Fibroblast of villous mesenchyme (primary cell): ENCODE measurements at places on chromosomes 4 and X.

- no peak for DNase-seq
These were observed 80.9 kb downstream of the IL21 start for GRCh38 chr4:122539861-122540465.

- no peak for DNase-seq
These were observed 226.6 kb downstream of the KDR start for GRCh38 chr4:54898656-54899340.

DNA sequence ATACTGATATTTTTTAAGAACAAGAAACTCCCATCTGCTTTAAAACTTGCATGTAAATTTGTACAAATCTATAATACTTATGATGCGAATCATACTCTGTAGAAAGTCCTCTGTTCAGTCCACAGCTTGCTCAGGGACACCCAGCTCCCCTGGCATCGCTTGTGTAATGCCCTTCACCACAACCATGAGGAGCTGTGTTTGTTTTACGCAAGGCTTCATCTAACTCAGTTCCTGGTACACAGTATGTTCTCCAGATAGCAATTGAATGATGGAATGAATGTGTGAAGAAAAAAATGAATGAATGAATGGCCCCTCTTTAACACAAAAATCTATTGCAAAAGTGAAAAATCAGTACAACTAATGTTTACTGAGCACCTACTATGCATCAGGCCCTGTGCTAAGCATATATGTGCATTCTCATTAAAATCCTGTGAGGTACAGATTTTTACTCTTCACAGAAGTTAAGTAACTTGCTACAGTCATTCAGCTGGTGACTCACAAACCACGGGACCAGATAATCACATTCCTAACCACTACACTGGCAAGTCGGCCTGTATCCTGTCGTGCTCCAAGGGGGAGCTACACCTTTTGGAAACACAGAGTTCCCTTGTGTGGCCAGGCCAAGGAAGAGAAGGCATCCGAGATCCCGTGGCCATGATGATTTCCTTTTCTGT is 58.7 kb upstream of the KDR start:
- peak; percentile 93 for DNase-seq

GRCh38 chr4:159222043-159222552 is 119.2 kb downstream of the RAPGEF2 start:
- DNase-seq: no peak

DNA sequence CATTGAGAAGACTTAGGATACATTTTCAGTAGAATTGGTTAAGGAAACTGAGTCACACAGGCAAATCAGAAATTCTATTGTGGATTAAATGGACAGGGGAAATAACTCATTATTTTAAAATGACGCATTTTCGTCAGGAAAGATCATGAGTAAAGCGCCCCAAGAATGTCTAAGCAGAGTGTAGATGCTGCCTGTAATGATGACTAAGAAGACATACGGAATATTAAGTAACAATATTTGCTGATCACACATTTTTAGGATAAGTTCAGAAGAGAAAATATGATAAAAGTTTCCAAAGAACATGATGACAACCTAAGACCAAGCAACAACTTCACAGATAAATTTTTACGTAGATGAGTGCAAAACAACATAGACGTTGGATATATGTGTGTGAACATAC is 596.3 kb upstream of the TENM3 start:
- DNase-seq: no peak

DNA sequence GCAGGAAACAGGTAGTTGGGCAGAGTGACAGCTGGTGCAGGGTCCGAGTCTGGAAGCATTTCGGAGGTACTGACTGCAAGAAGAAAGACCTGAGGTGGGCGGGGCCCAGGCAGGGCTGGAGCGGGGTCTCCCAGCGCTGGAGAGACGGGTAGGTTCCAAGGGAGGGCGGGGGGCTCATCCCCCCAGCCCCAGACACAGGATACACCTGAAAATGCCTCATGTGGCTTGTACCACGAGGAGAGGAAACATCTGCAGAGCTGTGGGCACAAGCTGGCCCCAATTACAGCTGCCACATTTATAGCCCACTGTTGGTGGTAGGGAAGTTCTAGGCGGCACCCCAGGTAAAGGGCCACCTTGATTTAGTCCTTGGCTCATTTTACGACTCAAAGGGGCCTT is 38.0 kb downstream of the ELF4 start:
- DNase-seq: no peak

DNA sequence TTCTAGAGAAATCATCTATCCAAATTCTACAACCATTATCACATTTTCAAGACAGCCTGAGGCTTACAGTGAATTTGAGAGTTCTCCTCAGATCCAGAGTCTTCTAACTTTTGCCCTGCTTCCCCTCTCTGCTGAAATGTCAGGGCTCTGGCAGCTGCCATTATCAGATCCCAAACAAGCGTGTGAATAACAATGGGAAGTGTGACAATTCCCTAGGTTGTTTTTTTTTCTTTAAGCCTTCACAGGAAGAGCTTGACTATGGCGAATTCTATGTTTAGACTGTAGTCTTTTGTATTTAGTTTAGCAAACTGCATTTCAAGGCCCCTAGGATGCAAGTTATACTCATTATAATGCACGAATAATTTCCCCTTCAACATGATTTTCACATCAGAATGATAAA is 61.3 kb upstream of the KDR start:
- DNase-seq: no peak

DNA sequence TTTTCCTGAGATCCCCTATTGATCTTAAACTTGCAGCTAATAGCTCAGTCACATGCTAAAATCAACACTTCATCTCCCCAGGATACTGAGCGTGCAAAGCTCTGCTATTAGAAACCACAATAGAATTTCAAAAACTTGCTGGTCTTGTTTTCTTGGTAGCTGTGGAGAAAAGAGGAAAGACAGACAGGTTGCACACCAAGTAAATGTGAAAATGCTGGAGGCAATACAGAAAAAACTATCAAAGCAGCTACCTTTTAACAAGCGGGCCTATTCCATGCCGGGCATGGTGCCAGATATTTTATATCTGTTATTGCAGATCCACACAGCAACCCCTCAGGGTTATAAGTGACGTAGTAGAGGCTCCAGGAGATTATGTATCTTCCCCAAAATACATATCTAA is 171.9 kb downstream of the DCTD start:
- peak; percentile 7 for DNase-seq

GRCh38 chr4:82704156-82704555 is 94.4 kb downstream of the SCD5 start:
- peak; percentile 64 for DNase-seq

GRCh38 chrX:110394651-110395050 is 36.0 kb downstream of the RTL9 start:
- DNase-seq: peak; percentile 79

DNA sequence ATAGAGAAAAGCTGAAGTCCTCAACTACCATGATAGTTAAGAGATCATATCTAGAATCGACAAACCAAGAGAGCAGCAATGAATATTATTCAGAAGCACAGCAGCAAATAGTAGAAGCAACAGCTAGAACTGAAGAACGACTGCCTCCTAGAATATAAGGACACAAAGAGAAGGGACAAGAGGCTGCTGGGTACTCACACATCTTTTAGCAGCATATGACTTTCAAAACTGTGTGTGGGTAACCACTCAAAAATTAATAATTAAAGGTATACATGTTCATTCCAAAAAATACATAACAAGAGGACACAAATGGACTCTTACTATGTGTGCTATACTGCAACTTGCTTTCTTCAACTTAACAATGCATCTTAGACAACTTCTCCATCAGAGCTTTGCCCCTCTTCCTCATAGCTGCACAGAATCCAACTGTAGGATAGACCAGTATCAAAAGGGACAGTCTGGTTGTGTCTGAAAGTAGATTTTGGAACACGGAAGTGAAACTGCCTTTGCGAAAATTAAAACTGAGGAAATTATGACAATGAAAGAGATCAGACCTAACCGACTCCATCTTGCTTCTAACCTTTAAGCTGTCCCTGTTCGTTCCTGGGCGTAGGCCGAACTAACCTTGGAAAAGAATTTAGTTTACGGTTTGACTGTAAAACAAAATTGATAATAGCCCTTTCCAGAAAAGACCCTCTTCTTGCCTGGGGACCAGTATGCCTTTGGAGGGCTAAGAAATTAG is 125.7 kb downstream of the SH3KBP1 start:
- no peak for DNase-seq

DNA sequence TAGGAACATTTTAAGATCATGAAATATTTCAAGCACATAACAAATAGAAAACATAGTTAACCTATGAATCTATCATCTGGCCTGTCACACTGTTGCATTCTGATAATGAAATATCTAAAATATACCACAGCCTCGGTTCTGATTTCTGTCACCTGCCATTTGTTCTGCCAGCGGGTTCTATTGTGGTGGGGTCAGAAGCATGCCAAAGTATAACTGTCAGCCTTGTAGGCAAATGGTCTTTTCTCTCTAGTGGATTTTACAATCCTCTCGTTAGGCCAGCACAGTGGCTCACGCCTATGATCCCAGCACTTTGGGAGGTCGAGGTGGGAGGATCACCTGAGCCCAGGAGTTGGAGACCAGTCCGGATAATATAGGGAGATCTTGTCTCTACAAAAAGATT is 47.9 kb downstream of the HTRA3 start:
- no peak for DNase-seq

DNA sequence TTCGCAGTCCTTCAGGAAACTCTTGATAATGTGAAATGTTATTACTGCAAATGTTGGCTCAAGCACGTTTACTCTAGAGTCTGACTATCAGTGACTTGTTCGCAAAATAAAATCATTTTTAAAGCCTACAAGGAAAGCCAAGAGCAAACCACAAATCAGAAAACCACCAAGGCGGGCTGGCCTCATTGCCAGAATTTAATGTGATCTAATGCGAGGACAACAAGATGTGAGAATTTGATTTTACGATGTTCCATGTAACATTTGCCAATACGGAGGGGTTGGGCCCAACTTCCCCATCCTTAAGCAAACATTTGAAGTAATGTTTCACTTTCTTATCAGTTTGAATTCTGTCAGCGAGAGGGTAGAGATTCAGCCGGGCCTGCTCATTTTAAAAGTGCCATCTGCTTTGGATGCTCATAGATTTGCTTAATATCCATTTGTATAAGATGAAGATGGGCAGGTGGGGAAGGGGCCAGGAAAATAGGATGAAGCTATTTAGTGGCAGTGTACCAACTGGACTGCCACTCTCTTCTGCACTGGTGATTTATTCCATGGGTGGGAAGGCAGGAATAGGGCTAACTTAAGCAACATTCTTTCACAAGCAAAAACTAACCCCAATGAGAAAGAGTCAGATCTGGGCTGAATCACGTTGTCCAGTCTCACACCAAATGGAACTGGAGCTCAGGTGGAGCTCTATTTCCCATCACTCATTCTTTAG is 225.3 kb downstream of the ANAPC10 start:
- DNase-seq: peak; percentile 23

DNA sequence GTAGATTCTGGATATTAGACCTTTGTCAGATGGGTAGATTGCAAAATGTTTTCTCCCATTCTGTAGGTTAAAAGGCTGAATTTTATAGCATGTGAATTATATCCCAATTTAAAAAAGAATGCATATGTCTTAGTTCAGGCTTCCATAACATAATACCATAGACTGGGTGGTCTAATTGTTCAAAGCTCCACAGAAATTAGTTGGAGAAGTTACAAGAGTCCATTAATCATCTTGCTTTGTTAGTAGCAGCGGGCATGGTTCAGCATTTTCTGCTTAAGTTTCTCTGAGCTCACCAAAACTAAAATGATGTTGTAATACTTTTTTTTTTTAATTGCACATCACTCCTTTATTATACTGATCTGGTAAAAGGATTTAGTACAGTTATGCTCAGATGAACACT is 1.8 kb downstream of the PGAM4 start:
- DNase-seq: peak; percentile 1

DNA sequence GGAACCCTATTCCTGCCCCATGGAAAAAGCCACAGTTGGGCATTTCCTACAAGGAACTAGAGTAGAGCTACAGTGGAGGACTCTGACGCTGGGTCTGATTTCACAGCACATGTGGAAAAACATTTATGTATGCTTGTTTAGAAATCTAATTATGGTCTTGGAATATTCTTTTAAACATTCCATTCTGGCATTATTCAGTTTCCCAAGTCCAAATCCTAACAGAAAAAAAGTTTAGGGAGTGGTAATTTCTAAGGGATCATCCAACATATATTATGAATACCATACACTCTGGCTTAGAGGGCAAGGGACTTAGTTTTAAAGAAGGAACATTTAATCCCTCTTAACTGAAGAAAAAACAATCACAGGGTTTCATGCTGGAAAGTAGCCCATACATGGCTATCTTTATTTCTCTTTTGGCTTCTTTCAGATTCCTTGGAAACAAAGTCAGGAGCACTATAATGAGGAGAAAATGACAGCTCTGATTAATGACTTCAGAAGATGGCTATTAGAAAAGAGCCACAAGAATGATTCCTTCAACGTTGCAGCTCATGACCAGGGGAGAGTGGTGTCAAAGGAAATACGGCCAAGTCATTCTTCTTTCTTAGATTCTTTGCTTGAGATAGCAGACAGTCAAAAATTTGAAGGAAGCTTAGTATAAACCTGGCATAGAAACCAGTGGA is 56.1 kb downstream of the CNGA2 start:
- DNase-seq: peak; percentile 33
